Common myeloid progenitor, CD34-positive (primary cell): ENCODE measurements at places on chromosomes 5 and 9.
A peak's percentile ranks its signal among the peaks of the same experiment; 100 is the strongest.

GRCh38 chr9:121711281-121711680, 59.8 kb downstream of the DAB2IP start:
- H3K4me3 ChIP-seq, result no peak overlapping the region
- H3K27me3 ChIP-seq, result no peaks in the 10 kb centered on the region
- no peak overlapping the region for H3K27ac ChIP-seq
- no peaks in the 10 kb centered on the region for H3K4me1 ChIP-seq

DNA sequence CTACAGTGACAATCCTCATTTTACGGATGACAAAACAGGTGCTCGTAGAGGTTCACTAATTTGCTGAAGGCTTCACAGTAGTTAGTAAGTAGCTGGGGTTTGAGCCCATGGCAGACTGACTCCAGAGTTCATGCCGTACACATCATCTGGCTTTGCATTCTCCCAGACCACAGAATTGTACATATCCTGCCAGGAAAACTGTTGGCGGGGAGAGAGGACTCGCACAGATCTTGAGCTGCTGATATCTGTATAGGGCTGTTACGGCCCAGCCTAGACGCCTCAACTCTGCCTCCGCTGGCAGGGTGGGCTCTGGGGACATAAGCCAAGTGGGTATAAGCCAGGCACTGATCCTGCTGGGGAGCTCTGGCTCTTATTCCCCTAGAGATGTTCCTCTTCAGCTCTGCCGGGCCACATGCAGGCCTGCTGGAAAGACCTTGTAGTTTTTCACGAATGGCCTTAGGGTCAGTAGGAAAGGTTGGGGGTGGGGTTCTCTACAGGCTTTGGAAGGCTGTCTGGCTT, 16.3 kb downstream of the LARP1 start:
- peaks cover 73% of the 10 kb centered on the region for H3K4me1 ChIP-seq
- H3K4me3 ChIP-seq, result no peak overlapping the region
- DNase-seq, result no peak
- no peaks in the 10 kb centered on the region for H3K27me3 ChIP-seq

DNA sequence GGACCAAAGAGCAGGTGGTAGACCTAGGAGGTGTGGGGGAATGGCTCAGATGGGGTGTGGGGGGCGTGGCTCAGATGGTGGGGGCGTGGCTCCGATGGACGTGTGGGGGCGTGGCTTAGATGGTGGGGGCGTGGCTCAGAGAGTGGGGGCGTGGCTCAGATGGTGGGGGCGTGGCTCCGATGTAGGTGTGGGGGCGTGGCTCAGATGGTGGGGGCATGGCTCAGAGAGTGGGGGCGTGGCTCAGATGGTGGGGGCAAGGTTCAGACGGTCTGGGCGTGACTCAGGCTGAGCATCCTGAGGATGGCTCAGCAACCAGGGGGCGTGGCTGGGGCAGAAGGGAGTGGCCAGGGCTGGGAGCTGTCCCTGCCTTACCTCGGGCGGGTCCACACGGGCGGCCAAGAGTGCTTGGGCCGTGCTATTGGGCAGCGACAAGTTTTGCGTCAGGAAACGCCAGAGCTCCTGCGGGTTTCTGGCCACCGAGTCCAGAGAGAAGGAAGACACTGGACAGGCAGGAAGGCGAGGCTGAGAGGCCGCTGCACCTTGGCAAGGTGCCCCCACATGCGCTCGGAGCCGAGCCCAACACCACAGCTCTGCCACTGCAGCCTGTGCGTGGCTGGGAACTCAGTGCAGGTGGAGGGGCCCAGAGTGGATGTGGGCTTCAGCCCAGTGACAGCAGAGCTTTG, 5.9 kb downstream of the ABCA2 start:
- peak; percentile 77 for DNase-seq
- no peak overlapping the region for H3K4me3 ChIP-seq
- no peaks in the 10 kb centered on the region for H3K27me3 ChIP-seq
- peaks cover 23% of the 10 kb centered on the region for H3K4me1 ChIP-seq
- peaks cover 2% of the 10 kb centered on the region for H3K36me3 ChIP-seq
- no peak overlapping the region for H3K27ac ChIP-seq

GRCh38 chr5:96940586-96940985, 4.7 kb downstream of the LNPEP start:
- DNase-seq, result no peak
- no peak overlapping the region for H3K27ac ChIP-seq
- H3K27me3 ChIP-seq, result no peaks in the 10 kb centered on the region
- H3K36me3 ChIP-seq, result no peaks in the 10 kb centered on the region
- peaks cover 4% of the 10 kb centered on the region for H3K4me1 ChIP-seq

GRCh38 chr5:34686762-34687268, 30.7 kb downstream of the RAI14 start:
- no peaks in the 10 kb centered on the region for H3K27me3 ChIP-seq
- H3K4me3 ChIP-seq, result no peak overlapping the region
- no peak overlapping the region for H3K27ac ChIP-seq
- H3K36me3 ChIP-seq, result no peaks in the 10 kb centered on the region
- no peaks in the 10 kb centered on the region for H3K4me1 ChIP-seq
- DNase-seq, result peak; percentile 82

GRCh38 chr5:149731617-149732323, 1.7 kb downstream of the PPARGC1B start:
- DNase-seq, result peak; percentile 90
- H3K4me1 ChIP-seq, result peaks cover 30% of the 10 kb centered on the region
- H3K4me3 ChIP-seq, result peak overlapping the region; percentile 86
- no peaks in the 10 kb centered on the region for H3K27me3 ChIP-seq
- H3K27ac ChIP-seq, result no peak overlapping the region

DNA sequence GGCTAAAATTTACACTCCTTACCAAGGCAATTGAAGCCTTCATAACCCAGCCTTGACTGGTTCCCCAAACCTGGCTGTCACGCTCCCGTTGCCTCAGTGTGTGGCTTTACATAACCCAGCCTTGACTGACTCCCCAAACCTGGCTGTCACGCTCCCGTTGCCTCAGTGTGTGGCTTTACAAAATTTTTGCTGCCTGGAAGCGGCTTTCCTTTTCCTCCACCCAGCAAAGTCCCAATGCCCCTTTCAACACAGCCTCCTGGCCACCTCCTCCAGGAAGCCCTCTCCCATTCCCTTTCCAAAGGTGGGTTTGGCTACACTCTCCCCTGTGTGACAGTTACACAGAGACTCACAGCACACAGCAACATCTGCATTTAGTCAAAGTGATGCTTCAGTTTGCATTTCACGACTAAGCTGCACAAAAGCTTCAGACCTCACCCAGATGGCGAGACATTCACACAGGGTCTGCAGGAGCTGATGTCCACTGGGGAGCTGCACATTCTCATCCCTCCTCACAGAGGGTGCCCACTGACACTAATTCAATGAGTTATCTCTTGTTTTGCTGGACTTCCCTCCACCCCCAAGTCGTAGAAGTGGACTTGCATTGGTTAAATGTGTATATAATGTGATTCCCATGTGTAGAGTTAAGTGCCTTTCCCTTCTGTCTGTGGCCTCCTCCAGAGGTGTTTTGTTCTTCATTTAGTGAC, 156.6 kb upstream of the PHYKPL start:
- no peaks in the 10 kb centered on the region for H3K27me3 ChIP-seq
- H3K4me1 ChIP-seq, result no peaks in the 10 kb centered on the region
- no peak for DNase-seq
- H3K27ac ChIP-seq, result no peak overlapping the region
- no peaks in the 10 kb centered on the region for H3K36me3 ChIP-seq

- H3K36me3 ChIP-seq, result no peaks in the 10 kb centered on the region
- H3K4me3 ChIP-seq, result no peak overlapping the region
Measured at GRCh38 chr5:149320791-149321330, 24.4 kb upstream of the GRPEL2 start.

- DNase-seq, result no peak
- no peak overlapping the region for H3K4me3 ChIP-seq
- H3K4me1 ChIP-seq, result no peaks in the 10 kb centered on the region
- H3K36me3 ChIP-seq, result peaks cover 84% of the 10 kb centered on the region
- no peak overlapping the region for H3K27ac ChIP-seq
- H3K27me3 ChIP-seq, result no peaks in the 10 kb centered on the region
Measured at GRCh38 chr5:67147760-67148159, 48.8 kb downstream of the CD180 start.

- peaks cover 28% of the 10 kb centered on the region for H3K4me1 ChIP-seq
- H3K36me3 ChIP-seq, result peaks cover 33% of the 10 kb centered on the region
Measured at GRCh38 chr9:128895556-128895955, 13.6 kb downstream of the LRRC8A start.

GRCh38 chr5:108345541-108346171, 36.2 kb downstream of the FBXL17 start:
- no peak overlapping the region for H3K27ac ChIP-seq
- DNase-seq, result peak; percentile 77
- H3K27me3 ChIP-seq, result no peaks in the 10 kb centered on the region
- no peak overlapping the region for H3K4me3 ChIP-seq
- no peaks in the 10 kb centered on the region for H3K4me1 ChIP-seq
- H3K36me3 ChIP-seq, result peaks cover 9% of the 10 kb centered on the region

- H3K4me1 ChIP-seq, result no peaks in the 10 kb centered on the region
- no peaks in the 10 kb centered on the region for H3K36me3 ChIP-seq
- no peak overlapping the region for H3K27ac ChIP-seq
- DNase-seq, result no peak
- H3K27me3 ChIP-seq, result peaks cover 5% of the 10 kb centered on the region
Measured at GRCh38 chr5:173454736-173455598, 126.8 kb upstream of the STC2 start.

DNA sequence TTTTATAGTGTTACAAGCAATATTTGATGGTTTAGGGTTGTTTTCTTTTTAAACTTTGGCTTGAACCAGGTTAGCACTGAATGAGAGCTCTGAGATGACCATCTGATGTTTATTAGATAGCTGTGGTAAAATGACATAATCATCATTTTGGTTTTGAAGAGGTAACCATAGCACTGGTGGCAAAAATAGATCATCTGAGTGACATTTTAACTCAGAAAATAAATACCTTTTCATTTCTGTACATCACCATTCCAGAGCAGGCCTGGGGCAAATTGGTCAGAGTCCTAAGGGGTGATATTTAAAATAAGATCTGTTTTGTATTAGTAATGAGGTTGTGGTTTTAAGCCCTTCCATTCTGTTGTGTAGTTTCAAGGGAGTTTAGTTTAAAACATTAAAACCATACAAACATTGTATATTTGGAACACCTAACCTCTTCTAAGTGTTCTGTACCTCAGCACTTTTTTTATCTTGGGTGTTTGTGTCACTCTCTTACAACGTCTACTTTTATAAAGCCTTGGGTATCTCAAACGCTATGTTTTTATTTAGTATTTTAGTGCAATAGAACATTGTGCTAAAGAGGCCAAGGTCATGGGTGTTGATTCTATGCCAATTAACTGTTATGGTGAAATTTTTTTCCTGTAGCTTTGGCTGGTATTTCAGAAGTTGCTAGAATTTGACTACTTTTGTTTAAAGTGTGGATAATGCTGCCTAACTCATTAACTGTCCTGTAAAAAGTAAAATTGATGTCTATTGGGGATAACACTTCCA, 166.1 kb downstream of the CD180 start:
- DNase-seq, result no peak
- H3K27me3 ChIP-seq, result no peaks in the 10 kb centered on the region
- no peak overlapping the region for H3K4me3 ChIP-seq
- no peaks in the 10 kb centered on the region for H3K36me3 ChIP-seq
- peak overlapping the region; percentile 7 for H3K27ac ChIP-seq

DNA sequence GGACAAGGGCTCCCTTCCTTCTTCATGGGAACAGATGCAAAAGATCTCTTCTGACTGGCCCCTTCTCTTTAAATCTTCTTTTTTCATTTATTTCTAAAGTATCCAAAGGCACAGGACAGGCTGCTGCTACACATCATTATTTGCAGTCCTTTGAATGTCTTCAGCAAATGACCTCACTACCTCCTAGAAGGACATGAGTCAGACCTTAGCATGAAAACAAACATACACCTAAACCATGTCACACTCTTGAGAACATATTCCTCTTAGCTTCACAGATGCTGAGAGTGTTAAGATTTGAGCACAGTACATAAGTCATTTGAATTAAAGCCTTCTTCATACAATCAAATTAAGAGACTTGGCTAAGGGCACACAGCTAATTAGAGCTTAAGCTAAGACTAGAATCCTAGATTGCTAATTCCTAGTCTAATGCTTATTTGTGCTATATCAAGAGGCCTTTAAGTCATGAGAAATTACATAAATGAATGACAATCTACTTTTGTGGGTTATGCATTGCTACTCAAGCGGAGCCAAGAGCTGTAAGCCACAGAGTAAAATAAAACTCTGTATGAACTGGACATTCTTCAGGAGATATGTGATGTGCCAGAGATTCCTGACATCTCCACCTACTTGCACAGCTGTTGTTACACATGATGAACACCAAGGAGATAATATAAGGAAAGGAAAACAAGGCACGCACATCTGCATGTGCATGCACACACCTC, 109.1 kb upstream of the PTGER4 start:
- no peaks in the 10 kb centered on the region for H3K36me3 ChIP-seq
- H3K27me3 ChIP-seq, result no peaks in the 10 kb centered on the region
- no peak overlapping the region for H3K4me3 ChIP-seq
- H3K4me1 ChIP-seq, result peaks cover 6% of the 10 kb centered on the region
- no peak overlapping the region for H3K27ac ChIP-seq

DNA sequence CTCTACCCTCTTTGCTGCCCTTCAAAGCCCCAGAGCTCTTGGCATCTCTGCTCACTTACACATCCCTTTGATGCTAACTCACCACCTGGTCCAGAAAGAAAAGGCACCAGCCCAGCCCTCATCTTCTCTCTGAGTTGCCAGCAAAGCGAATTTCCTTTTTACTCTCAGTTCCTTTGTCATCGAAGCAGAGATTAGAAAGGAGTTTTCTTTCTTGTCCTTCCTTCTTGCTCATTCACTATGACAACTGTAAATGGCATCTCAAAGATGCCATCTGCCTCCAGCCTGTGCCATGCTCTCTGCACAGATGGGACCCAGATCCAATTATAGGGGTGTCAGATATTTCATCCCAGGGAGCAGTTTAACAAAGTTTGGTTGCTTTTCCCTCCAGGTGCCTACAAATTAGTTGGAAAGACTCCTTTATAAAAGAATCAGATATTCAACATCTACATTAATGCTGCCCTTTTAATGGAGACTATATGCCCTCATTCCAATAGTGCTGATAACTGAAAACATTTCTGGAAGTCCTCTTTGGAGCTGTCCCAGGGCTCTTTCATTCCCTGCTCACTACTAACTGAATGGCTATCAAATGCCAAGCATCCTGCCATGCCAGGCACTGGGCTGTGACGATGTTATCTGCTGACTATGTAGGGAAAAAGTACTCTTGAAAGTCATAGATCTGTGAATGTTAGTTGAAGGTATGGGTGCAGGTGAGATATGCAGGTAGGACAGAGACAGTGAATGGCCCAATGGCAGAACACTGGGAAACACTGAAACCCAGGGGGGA, 58.9 kb downstream of the SUSD1 start:
- H3K36me3 ChIP-seq, result no peaks in the 10 kb centered on the region
- H3K27ac ChIP-seq, result no peak overlapping the region
- H3K4me1 ChIP-seq, result no peaks in the 10 kb centered on the region
- DNase-seq, result no peak
- H3K27me3 ChIP-seq, result no peaks in the 10 kb centered on the region
- no peak overlapping the region for H3K4me3 ChIP-seq

DNA sequence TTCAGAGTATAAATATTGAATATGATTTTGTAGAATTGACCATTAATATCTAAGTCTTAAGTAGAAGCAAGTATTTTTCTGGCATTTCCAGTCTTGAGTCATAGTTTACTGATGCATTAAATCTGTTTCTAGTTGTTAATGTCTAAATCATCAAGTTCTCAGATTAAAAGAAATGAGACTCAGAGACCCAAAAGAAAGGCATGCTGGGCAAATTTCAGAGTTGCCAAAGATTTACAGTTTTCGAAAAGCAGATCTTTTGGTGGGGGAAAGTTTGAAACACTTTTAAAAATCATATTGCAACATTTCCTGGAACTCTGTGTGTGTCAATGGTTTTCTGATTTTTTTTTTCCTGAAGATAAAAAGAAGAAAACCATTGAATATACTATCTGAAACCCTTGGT, 60.9 kb downstream of the ANKRD55 start:
- H3K4me3 ChIP-seq, result no peak overlapping the region
- H3K27me3 ChIP-seq, result no peaks in the 10 kb centered on the region
- H3K27ac ChIP-seq, result no peak overlapping the region
- DNase-seq, result no peak
- peaks cover 2% of the 10 kb centered on the region for H3K4me1 ChIP-seq
